Activated T-cell treated with anti-CD3 and anti-CD28 coated beads for 4 hours (primary cell): ENCODE measurements at places on chromosomes 13 and 19.

GRCh38 chr13:99974296-99974938, 2.9 kb upstream of the ZIC5 start:
- DNase-seq = no peak

- DNase-seq = no peak
Measured at GRCh38 chr19:44575116-44575700, 38.2 kb upstream of the IGSF23 start.

GRCh38 chr13:20294497-20294896, 62.4 kb upstream of the GJB6 start:
- DNase-seq = no peak

GRCh38 chr19:16527334-16527935, 14.8 kb downstream of the CHERP start:
- DNase-seq = no peak

DNA sequence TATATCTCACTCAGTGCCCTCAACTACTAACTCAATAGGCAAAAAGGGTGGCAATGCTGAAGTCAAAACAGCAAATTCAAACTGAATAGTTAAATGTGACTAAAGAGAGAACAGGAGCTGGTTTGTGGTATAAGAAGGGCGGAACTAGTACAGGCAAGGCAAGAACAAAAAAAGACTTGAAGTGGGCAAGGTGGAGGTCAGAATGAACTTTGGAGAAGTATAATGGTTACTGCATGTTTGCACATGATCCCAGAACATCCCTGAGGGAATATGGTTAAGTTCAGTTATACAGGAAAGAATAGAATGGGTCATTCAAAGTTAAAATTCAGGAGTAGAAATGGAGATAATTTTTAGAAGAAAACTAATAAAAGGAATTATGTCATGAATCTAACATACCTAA, 85.5 kb downstream of the DIAPH3 start:
- DNase-seq = no peak

GRCh38 chr13:99425485-99426341, 75.6 kb upstream of the TM9SF2 start:
- DNase-seq = no peak

- peak; percentile 84 for DNase-seq
Measured at GRCh38 chr13:74134221-74134776, at the start of gene KLF12. TSS of gene KLF12 (minus strand) at chr13:74134404.

- no peak for DNase-seq
Measured at GRCh38 chr19:4896372-4896771, 6.3 kb downstream of the ARRDC5 start.

GRCh38 chr19:37519890-37520289, 13.2 kb downstream of the ZNF793 start:
- no peak for DNase-seq

DNA sequence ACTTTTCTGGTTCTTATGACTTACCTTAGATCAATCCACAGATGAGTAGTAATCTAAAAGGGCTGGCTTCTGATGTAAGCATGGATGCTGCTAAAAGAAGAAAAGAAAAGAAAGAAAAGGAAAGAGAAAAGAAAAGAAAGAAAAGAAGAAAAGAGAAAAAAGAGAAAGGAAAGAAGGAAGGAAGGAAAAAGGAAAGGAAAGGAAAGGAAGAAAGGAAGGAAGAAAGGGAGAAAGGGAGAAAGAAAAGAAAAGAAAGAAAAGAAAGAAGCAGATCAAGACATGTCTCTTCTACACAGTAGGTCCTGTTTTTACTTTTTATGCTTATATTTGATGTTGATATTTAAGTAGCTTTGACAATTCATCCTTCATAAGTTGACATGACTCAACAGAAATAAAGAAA, 421.3 kb downstream of the DIAPH3 start:
- no peak for DNase-seq

DNA sequence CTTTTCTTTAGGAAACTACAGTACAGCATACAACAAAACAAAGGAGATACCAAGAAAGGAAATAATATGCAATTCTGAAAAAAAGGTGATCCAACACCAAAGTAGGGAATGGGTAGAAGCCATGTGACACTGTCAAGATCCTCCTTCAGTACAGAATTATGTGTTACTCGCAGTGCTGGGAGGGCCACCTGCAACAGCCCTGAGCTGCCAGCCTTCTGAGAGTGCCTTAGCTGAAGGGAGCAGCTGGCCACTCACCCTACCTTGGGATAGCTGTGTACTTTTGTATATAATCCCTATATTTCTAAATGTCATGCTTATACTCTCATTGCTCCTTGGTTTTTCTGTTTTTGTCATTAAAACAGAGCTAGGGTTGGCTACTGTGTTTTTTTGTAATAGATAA, 1518.2 kb upstream of the PCDH20 start:
- no peak for DNase-seq

- no peak for DNase-seq
Measured at GRCh38 chr19:33629826-33630375, 8.1 kb downstream of the CHST8 start.

DNA sequence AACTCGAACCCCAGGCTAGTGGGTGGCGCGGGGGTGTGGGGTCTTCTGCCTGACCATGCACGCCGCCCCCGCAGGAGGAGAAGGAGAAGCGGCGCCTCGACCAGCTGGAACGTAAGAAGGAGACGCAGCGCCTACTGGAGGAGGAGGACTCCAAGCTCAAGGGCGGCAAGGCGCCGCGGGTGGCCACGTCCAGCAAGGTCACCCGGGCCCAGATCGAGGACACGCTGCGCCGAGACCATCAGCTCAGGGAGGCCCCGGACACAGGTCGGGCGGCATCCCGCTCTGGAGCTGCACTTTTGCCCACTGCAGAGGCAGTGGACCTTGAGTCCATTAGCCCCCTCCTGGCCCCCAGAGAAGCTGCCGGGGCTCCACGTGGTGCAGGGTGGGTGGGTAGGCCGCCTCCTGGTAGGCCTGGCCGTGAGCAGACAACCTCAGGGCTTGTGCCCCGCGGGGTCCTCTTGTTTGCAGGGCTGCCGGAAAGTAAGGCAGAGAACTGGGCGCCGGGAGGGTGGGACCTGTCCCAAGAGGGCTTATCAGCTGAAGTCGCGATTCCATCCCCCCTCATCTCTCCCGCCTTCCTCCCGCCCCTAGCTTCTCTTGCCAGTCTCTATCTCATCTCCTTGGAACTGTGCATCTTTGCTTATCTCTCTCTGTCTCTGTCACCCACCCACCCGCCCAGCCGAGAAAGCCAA, 9.9 kb downstream of the CCDC124 start:
- no peak for DNase-seq

GRCh38 chr19:42275103-42275502, 6.1 kb downstream of the CIC start:
- no peak for DNase-seq

- peak; percentile 84 for DNase-seq
Measured at GRCh38 chr19:42121656-42122069, 10.6 kb downstream of the POU2F2 start.

GRCh38 chr13:95492044-95492801, 60.3 kb upstream of the CLDN10 start:
- DNase-seq = no peak

DNA sequence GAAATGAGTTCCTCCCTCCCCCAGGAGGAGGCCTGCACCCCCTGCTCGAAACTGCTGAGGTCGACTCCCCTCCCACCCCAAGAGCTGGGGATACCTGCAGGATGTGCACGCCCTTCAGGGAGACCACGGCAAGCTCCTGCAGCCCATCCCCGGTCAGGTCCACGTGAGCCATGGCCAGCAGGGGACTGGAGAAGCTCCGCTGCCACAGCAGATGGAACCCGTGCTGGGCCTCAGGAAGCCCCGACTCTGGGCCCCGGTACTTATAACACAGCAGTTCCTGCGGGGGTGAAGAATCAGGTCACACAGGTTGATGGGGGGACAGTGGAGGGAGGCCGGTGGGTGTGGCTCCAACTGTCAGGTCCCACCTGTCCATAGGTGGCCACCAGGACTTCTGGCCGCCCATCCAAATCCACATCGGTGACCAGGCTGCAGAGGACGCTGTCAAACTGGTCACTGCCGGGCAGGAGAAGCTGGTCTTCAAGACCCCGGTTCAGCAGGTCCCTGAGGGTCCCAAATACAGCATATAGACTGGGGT, 4.8 kb upstream of the SLC8A2 start:
- no peak for DNase-seq

GRCh38 chr19:1000095-1000494, at the start of gene GRIN3B:
TSS of gene GRIN3B (plus strand) at chr19:1000419. CDS start at chr19:1000438, 19 bp downstream.
- peak; percentile 52 for DNase-seq

DNA sequence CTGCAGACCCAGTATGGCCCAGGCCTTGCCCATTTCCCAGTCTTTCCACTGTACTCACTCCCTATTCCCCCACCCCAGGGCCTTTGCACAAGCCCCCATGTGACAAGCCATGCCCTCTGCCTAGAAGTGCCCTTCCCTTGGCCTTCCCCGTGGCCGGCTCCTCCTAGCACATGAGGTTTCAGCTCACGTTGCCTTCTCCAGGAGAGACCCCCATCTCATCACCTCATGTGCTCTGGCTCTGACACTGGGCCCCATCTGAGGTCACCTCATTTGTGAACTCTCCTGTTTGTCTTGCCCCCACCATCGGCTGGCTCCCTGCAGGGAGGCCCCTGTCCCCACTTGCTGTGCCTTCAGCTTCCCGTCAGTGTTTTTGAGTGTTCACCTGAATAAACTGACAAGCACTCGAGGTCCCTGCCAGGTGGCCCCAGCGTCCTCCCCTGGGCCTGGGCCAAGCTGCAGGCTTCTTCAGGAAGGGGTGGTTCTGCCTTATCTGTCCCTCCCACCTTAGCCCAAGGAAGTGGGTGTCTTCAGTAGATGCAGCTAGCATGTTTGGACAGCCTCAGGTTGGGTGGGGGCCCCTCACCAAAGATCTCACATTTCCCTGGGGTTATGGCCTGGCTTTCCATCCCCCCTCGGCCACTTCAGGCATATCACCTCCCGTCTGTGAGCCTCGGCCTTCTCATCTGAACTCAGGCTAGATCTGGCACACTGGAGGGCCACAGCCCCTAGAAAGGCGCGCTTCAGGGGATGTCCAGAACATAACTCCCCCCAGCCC, 3.8 kb upstream of the SLC25A42 start:
- DNase-seq = no peak

DNA sequence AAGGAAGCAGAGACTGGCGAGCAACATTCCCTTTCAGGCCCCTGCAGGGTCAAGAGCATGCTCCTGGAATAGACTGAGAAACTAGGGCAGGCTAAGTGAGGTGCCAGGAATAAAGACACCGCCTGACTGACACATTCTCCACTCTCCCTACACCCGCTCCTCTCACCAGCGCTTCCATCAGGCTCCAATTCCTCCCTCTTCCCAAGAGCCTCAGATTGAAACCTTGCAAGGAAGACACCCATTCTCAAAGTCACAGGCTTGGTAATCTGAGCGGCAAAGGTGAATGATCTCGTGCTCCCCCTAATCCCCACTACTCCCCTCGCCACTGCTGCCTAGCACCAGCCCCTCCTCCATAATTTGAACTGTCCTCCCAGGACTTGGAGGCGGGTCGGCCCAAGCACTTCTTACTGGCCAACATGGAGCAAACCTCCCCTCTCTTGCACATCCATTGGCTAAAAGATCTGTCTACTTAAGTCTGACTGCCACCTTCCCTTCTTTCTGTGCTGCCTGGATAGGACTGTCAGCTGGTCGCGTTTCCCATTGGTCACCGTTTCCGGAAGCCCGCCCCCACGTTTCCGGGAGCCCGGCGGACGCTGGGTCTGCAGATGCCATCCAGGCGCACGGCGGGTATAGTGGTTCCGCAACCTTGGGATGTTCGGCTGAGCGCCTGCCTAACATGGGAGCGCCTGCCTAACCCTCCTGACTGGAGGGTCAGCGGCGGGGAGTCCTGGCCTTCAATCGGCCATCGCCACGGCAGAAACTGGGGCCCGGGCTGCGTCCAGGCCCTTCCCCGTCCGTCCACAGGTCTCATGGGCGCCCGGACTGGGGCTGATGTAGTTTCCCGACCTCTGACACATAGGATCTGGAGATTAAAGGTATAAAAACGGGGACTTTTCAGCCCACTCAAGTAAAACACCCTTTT, 33.6 kb downstream of the ZNF383 start:
- DNase-seq = no peak

DNA sequence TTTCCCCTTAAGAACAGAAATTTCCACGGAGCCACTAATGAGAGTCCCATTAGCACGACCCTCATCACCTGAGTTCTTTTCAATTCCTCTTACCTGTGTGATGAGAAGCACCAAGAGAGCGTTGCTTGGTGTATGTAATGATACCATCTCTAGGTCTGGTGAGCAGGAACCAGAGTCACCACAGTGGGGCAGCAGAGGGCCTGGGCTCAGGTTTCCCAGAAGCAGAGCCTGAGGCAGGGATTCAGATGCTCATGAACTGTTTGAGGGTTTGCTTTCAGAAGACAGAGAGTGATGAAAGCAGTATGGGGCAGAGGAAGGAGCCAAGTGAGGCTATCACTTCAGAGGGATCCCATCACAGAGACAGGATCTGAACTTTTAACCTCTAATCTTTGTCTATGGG, 3.1 kb upstream of the PTPRH start:
- DNase-seq = peak; percentile 9

- no peak for DNase-seq
Measured at GRCh38 chr19:28949535-28949934, 263.4 kb downstream of the UQCRFS1 start.

DNA sequence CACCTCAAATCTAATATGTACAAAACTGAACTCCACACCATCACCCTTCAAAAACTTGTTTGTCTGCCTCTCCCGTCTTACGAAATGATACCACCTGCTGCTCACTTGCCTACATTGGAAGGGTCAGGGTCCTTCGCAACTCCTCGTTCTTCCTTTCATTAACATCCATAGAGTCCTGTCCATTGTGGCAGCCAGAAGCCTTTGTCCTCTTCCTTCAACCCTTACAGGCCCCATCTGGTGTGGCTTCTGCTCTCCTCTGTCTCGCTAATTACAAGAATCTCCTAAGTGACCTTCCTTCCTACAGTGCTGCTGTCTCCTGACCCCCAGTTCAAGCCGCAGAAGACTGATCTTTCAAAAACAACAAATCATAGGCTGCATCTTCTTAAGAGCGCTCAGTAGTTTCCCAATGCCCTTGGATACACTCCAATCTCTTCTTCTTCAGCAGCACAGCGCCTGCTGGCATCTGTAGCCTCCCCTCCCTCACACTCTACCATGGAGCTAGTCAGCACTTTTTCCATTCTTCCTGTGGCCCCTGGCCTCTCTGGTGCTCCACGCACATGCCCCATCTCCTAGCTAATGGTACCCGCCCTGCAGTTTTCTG, 382.7 kb downstream of the LIG4 start:
- no peak for DNase-seq

DNA sequence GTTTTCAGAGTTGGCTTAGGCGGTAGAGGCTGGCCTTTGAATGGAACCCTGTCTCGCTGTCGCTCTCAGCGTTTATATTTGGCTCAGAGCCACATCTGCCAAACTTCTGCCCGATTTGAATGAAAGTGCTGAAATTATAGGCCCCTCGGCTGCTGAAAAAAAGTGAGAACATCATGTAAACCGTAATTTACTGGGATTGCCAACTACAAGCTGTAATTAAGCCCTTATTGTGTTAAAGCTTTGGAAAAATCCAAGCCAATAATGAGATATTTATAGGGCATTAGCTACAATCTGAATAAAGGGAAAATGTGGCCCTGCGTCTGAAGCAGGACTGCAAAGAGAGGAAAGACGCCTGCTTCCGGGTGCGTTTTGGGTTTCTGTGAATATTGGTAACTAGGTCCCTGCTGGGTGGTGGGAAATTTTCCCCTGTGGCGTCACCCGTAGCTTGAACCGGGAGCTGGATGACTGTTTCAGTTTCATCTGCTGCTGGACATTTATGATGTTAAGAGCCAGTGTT, 9.9 kb downstream of the DNM2 start:
- DNase-seq = no peak
